ENCODE measurements at places on chromosomes 4 and X. TPM values are rescaled to one million over a fixed set of nuclear protein-coding genes. Genes with fewer than 3 reads are reported as not detected.

GRCh38 chr4:88360791-88361190, 17.9 kb upstream of the HERC6 start:
- DNase-seq, result no peak

- DNase-seq, result peak; percentile 40
Measured at GRCh38 chrX:115966920-115967319, 203.6 kb upstream of the AGTR2 start.

GRCh38 chr4:103915224-103915869, 195.6 kb upstream of the TACR3 start:
- peak; percentile 35 for DNase-seq

DNA sequence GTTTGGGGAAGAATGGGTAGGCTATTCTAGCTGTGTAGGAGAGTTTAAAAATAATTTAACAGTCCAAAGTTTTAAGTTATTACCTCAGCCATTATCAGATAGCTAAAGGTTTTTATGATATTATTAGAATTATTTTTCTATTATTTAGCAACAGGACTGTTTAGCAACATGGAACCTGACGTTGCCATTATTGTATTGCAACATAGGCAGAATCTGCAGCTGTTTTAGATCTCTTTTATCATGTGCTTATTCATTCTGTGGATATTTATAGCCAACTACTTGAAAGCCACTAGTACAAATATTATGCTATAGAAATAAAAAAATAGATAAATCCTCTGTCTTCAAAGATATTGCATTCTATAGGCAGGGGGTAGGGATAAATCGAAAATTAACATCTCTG, 382.0 kb upstream of the TRAM1L1 start:
- peak; percentile 25 for DNase-seq

GRCh38 chrX:22666441-22666840, 333.3 kb upstream of the DDX53 start:
- DNase-seq, result no peak

SPANXA1 gene
- total RNA-seq, result not detected
